ENCODE measurements at places on chromosomes 1 and 21.
A peak's percentile ranks its signal among the peaks of the same experiment; 100 is the strongest.

- peak overlapping the region; percentile 70 for H3K27ac ChIP-seq
- no peak for DNase-seq
- peaks cover 55% of the 10 kb centered on the region for H3K4me1 ChIP-seq
- H3K36me3 ChIP-seq, result peaks cover 42% of the 10 kb centered on the region
- no peak overlapping the region for H3K4me3 ChIP-seq
Measured at GRCh38 chr1:39087435-39087834, 61.3 kb downstream of the NDUFS5 start.

- no peak for DNase-seq
- no peak overlapping the region for H3K4me3 ChIP-seq
- H3K36me3 ChIP-seq, result no peaks in the 10 kb centered on the region
- no peaks in the 10 kb centered on the region for H3K27me3 ChIP-seq
- no peak overlapping the region for H3K27ac ChIP-seq
Measured at GRCh38 chr1:212852105-212852688, 4.7 kb upstream of the SPATA45 start.

DNA sequence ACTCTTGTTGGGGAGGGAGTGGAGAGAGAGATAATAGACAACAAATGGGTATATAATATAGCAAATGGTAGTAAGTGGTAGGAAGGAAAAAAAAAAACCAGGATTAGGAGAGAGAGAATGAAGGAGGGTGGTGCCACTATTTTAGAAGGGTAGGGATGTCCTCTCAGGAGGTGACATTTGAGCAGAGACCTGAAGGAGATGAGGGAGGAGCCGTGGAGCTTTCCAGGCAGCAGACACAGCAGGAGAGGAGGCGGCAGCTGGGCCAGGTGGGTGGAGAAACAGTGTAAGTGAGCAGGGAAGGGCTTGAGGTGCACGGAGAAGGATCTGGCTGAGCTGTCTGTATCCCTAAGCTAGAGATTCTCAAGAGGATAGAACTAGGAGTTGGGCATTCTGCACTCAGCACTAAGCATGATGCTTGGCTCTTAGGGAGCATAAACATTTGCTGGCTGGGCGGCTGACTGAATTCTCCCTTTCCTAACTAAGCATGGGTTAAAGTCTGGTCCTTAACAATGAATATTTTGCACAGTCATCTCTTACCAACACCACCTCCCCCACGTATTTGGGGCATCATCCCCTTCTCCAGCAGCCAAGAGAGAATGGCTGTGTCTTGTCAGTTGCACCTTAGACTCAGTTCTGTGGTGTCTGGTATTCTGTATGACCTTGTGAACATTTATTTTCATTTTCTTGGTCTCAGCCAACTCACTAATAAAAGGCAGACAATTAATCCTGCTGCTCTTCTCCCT lies 27.6 kb upstream of the SARS1 start:
- no peak for DNase-seq
- H3K4me1 ChIP-seq, result peaks cover 6% of the 10 kb centered on the region
- no peaks in the 10 kb centered on the region for H3K27me3 ChIP-seq
- no peak overlapping the region for H3K4me3 ChIP-seq
- H3K36me3 ChIP-seq, result no peaks in the 10 kb centered on the region

DNA sequence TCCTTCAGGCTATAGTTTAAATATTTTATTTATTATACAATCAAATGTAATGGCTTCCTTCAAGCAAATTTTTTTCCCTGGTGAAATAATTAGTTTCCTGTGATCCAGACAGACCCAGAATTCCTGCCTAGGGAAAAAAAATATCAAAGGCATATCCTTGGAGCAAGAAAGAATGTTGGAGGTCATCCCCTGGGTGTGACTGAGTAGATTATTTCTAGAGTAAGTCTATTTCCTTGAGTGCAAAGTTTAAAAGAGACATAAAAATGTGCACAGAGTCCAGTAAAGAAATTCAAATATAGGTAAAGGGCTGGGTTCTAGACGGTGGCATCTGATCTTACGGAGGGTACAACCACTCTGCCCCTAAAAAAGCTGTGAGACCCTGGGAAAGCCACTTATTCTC lies 32.2 kb upstream of the SAMD13 start:
- no peaks in the 10 kb centered on the region for H3K4me1 ChIP-seq
- H3K27me3 ChIP-seq, result no peaks in the 10 kb centered on the region
- no peak overlapping the region for H3K27ac ChIP-seq
- DNase-seq, result no peak
- no peaks in the 10 kb centered on the region for H3K36me3 ChIP-seq

- H3K36me3 ChIP-seq, result no peaks in the 10 kb centered on the region
- no peak overlapping the region for H3K4me3 ChIP-seq
- no peaks in the 10 kb centered on the region for H3K4me1 ChIP-seq
Measured at GRCh38 chr21:25396135-25396711, 211.1 kb downstream of the MRPL39 start.

GRCh38 chr1:113057006-113057405 lies 16.0 kb upstream of the LRIG2 start:
- no peak overlapping the region for H3K4me3 ChIP-seq
- no peaks in the 10 kb centered on the region for H3K27me3 ChIP-seq
- H3K4me1 ChIP-seq, result peaks cover 6% of the 10 kb centered on the region
- no peak for DNase-seq
- H3K27ac ChIP-seq, result no peak overlapping the region

GRCh38 chr1:41891199-41891896 lies 27.4 kb downstream of the HIVEP3 start:
- H3K36me3 ChIP-seq, result no peaks in the 10 kb centered on the region
- H3K4me3 ChIP-seq, result no peak overlapping the region
- H3K27me3 ChIP-seq, result no peaks in the 10 kb centered on the region
- H3K27ac ChIP-seq, result no peak overlapping the region
- peaks cover 24% of the 10 kb centered on the region for H3K4me1 ChIP-seq

- no peaks in the 10 kb centered on the region for H3K27me3 ChIP-seq
- H3K4me3 ChIP-seq, result no peak overlapping the region
- no peak overlapping the region for H3K27ac ChIP-seq
- no peaks in the 10 kb centered on the region for H3K4me1 ChIP-seq
Measured at GRCh38 chr1:157580828-157581210, 17.1 kb downstream of the FCRL4 start.

DNA sequence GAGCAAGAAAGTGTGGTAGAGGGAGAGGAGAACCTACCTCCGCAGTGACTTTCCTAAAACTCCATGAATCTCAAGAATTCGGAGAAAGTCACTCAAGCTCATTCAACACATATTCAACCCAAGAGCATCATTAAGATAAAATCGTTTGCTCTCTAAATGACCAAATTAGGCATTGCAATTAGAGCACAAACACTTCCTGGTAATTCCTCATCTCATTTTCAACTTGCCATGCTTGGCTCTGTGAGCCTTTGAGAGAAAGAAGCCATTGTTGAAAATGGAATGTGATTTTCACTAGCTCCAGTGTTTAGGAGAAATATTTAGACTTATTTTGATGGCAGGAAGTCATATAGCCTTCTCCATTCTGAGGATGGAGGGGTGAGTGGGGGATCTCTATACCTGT lies 52.5 kb downstream of the KAZN start:
- no peak overlapping the region for H3K4me3 ChIP-seq
- H3K4me1 ChIP-seq, result peaks cover 13% of the 10 kb centered on the region
- H3K27me3 ChIP-seq, result no peaks in the 10 kb centered on the region
- no peak for DNase-seq

GRCh38 chr1:235998812-235999211 lies 66.1 kb downstream of the NID1 start:
- H3K27ac ChIP-seq, result no peak overlapping the region
- H3K27me3 ChIP-seq, result no peaks in the 10 kb centered on the region
- H3K36me3 ChIP-seq, result peaks cover under 1% of the 10 kb centered on the region
- no peak for DNase-seq
- peaks cover 11% of the 10 kb centered on the region for H3K4me1 ChIP-seq

GRCh38 chr1:235330918-235331285 lies 2.5 kb downstream of the GGPS1 start:
- no peak overlapping the region for H3K4me3 ChIP-seq
- no peak for DNase-seq
- H3K27ac ChIP-seq, result no peak overlapping the region
- peaks cover 7% of the 10 kb centered on the region for H3K4me1 ChIP-seq
- H3K27me3 ChIP-seq, result no peaks in the 10 kb centered on the region
- H3K36me3 ChIP-seq, result no peaks in the 10 kb centered on the region

- H3K4me1 ChIP-seq, result no peaks in the 10 kb centered on the region
- no peak overlapping the region for H3K27ac ChIP-seq
- DNase-seq, result no peak
- no peak overlapping the region for H3K4me3 ChIP-seq
- no peaks in the 10 kb centered on the region for H3K27me3 ChIP-seq
- H3K36me3 ChIP-seq, result no peaks in the 10 kb centered on the region
Measured at GRCh38 chr1:79711001-79711431, 704.5 kb upstream of the ADGRL4 start.

GRCh38 chr1:207745285-207745684 lies 6.6 kb upstream of the CD46 start:
- no peak overlapping the region for H3K4me3 ChIP-seq
- no peak for DNase-seq
- no peak overlapping the region for H3K27ac ChIP-seq
- no peaks in the 10 kb centered on the region for H3K4me1 ChIP-seq
- no peaks in the 10 kb centered on the region for H3K27me3 ChIP-seq
- H3K36me3 ChIP-seq, result no peaks in the 10 kb centered on the region

All from spinal cord (tissue), 10 donors.